ENCODE measurements at places on chromosomes 2 and 18. TPM values are rescaled to one million over a fixed set of nuclear protein-coding genes. Genes with fewer than 3 reads are reported as not detected.

Gene IL1R2
- 44.6 TPM for polyA plus RNA-seq

GRCh38 chr2:112910219-112910618, 746 bp upstream of the IL37 start:
- no peak for DNase-seq

Gene ALPP
- not detected for polyA plus RNA-seq

GRCh38 chr2:48328942-48329723, 200.8 kb upstream of the STON1 start:
- DNase-seq, result no peak

- DNase-seq, result no peak
These were observed 705.9 kb upstream of the ZNF804A start for GRCh38 chr2:183892315-183892941.

- no peak for DNase-seq
These were observed 292.3 kb upstream of the SIX2 start for GRCh38 chr2:45301307-45302277.

Gene ZNF892
- polyA plus RNA-seq, result 0.25 TPM

DNA sequence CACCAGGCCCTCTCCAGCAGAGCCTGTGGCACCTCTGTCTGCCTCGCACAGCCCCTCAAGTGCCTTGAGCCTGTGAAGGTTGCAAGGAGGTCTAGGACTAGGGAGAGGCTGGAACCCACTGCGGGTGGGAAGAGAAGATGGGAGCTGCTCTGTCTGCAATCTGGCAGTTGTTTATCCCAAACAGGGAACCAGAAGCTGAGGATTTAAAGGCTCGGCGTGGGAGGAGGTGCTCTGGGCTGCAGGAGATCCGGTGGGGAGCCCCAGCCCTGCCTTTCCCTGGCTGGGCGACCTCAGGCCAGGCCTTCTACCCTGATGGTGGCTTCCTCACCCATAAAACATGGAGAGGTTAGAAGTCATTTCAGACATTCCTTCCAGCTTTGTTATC, 174.1 kb downstream of the SMAD7 start:
- DNase-seq, result no peak

Gene MEIS1
- 3.2 TPM for polyA plus RNA-seq

GRCh38 chr2:9462313-9462712, 12.0 kb upstream of the IAH1 start:
- no peak for DNase-seq

GRCh38 chr18:7576685-7577084, 9.6 kb downstream of the PTPRM start:
- DNase-seq, result peak; percentile 81

DNA sequence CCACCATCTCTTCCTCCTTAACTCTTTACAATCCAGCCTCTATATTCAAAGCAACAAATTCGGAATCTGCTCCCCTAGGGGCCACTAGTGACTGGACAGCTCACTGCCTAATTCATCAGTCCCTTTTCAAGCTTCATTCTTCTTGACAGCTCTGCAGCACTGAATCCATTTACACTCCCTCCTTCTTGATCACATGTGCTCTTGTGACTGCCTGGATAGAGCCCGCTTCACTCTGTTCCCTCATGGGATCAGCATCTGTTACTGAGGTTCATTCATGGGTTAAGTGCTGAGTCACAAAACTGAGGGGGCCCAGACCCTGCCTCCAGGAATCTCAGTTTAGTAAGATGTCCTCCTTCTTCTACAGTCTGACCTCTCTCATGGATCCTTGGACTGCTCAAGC, 81.5 kb downstream of the CYRIA start:
- DNase-seq, result no peak

GRCh38 chr2:381941-382727, 94.2 kb upstream of the ALKAL2 start:
- no peak for DNase-seq

GRCh38 chr2:186423481-186423880, 62.6 kb upstream of the ZC3H15 start:
- DNase-seq, result no peak

- no peak for DNase-seq
These were observed 79.1 kb downstream of the LRRTM4 start for GRCh38 chr2:77443076-77443475.

Gene GAREM2
- polyA plus RNA-seq, result 0.11 TPM

DNA sequence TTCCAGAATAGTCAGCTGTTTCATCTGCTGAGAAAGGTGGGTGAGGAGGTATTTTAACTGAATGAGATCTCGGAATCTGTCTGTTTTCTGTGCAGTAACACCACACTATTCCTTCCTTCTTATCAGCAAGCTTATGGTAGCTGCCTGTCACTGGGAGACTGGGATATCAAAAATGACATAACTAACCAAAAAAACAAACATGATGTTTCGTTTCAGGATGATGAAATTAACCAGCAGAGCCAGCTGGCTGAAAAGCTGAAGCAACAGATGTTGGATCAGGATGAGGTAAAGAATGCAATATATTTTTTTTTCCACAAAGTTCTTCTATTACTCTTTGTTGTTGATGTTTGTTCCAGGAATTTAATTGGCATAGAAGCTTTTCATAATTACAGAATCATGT, 59.8 kb upstream of the LYPD6B start:
- DNase-seq, result no peak

- peak; percentile 90 for DNase-seq
These were observed 72.7 kb upstream of the MGAT5 start for GRCh38 chr2:134181219-134181618.

DNA sequence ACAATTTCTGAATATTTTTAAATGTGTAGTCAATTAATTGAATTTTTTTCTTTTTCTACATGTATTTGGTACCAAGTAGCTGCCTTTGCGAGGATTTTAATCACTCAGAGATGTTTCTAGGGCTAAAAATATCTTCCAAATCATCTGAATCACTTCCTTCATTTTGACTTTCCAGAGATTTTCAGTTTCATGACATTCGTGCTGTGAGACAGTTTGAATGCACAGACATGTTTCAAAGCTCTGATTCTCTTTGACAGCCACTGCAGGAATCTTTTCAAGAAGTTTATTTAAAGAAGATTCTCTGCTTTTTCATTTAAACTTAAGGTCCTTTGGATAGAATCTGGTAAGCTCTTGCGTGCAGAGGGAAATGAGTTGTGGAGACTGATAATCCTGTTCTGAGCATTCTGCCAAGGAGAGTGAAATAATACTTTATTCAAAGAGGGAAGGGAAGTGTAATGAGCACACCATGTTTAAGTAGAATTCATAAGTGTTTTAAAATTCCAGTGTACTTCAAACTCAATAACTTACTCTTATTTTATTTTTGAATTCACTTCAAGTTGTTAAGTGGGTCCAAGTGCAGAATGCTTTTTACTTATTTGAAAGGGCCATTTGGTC, 9.7 kb downstream of the CYBRD1 start:
- no peak for DNase-seq

Gene RGPD3
- polyA plus RNA-seq, result 0.02 TPM

DNA sequence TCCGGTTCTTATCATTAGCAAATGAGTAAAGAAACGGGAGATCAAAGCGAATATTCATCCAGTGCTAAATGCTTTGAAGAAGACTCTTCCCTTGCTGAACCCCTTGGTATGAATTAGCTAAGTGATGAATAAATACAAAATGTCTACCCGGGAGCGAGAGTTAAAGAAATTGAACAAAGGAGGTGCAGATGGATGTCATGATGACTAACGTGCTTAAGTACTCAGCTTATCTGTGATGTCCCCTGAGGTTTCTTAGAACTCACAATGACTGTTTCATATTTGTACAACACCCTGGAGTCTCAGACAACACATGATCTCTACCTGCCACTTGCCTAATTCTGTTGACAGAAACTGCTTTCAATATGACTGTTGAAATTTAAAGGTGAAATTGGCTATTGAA, 148.5 kb downstream of the TMEM200C start:
- no peak for DNase-seq

Gene REG3G
- polyA plus RNA-seq, result not detected

DNA sequence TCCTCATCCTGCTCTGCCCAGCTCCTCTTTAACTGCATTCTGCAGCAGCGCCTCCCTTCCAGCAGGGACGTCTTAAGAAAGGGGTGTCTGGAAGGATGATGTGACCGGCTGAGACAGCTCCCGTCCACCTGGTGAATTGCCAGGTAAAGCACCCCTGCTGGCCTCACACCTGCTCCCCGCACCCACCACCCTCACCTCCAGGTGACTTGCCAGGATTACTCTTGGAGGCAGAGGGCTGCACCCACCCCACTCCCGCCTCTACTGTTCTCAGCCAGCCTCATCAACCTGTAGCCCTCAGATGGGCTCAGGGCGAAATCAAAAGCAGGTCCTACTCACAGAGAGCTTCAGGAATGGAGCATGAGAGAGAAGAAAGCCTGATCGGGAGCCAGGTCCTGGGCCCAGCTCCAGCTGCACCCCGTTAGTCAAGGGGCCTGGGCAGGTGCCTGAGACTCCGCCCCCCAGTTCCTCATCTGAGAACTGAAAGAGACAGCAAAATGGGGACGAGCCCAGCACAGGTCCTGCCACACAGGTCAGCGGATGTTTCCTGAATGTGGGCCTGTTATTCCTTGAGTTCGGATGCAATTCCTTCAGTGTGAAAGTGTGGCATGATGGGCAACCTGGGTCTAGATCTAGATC, 5.6 kb downstream of the ADRA2B start:
- DNase-seq, result no peak

- DNase-seq, result peak; percentile 29
These were observed 11.0 kb upstream of the EPG5 start for GRCh38 chr18:45978084-45978483.

Gene UGT1A10
- 0.35 TPM for polyA plus RNA-seq

DNA sequence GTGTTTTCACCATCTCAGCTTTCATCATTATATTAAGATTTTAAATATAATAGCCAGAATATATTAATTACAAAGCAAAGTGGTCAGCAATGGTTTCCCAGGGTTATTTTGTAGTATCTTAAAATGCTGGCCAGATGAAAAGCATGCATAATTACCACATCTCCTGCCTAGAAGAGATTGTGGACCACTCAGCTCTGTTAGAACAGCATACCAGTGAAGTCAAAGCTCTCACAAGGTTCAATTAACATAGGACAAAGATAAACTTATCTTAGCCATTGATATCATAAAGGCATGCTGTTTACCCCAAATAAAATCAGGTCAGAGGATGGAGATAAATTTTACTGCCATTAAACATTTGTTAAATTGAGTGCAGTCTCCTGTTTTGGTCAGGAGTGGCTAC, 19.3 kb upstream of the PDE1A start:
- no peak for DNase-seq

GRCh38 chr18:56831988-56832387, 180.8 kb downstream of the WDR7 start:
- DNase-seq, result no peak

- DNase-seq, result no peak
These were observed 177.6 kb downstream of the ZNF521 start for GRCh38 chr18:25174324-25174723.

Gene PLEK
- polyA plus RNA-seq, result not detected

- DNase-seq, result peak; percentile 83
These were observed 7.4 kb upstream of the FHL2 start for GRCh38 chr2:105406221-105406620.

Gene TXNL4A
- 187 TPM for polyA plus RNA-seq

Gene SKA1
- polyA plus RNA-seq, result 16.5 TPM

DNA sequence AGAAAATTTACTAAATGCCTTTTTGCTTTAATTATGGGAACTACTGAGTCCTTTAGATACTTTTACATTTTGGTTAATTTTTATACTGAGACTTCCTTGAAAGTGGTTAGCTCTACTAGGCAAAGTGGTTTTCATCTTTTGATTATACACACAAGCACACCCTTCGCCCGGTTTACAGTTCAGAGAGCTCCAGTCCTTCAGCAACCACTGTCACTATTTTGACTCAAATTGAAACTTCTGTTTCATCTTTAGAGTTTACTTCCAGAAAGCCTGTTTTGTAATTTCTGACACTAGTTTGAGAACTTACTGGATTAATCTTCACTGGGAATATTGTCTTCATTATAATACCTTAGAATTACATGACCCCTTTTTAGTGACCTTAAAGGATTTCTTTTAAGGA, 140.3 kb upstream of the FOSL2 start:
- DNase-seq, result no peak

DNA sequence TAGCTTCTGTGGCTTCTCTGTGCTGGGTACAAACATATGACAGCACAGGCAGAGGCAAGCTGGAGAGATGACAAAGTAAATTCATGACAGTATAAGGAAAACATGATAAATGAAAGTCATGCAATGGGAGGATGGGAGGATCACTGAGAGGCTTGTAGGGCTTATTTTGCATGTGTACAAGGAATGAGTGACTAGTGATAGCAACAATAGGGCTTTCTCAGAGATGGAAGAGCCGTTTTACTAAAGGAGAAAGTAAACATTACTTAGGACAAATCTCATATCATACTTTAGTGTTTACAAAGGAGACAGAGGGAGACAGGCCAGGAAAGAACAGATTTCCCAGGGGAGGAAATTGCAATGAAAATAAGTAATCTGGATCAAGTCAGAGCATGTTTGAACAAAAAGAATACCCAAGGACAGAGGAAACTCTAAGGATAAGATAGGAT, 82.5 kb upstream of the RBMS1 start:
- DNase-seq, result peak; percentile 66

DNA sequence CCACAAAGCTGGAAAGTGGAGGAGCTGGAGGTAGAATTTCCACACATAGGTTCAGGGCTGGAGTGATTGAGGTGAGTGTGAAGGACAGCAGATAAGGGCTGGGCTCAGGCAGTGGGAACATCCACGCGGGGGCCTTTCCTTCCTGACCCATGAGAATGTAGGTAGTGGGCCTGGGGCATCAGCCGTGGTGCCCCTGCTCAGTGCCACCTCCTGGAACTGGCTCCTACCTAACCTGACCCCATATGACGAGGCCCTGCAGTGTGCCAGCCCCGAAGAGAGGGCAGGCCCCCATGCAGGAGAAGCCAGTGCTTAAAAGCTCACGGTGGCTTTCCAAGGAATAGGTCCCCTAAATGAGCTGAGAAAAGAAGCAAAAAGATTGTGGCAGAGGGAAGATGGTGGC, 66.2 kb downstream of the HS6ST1 start:
- no peak for DNase-seq

Gene ACYP2
- polyA plus RNA-seq, result 6.9 TPM

Gene EPB41L5
- polyA plus RNA-seq, result 6.2 TPM

GRCh38 chr18:50776383-50776782, 43.4 kb downstream of the MRO start:
- DNase-seq, result no peak

- DNase-seq, result peak; percentile 29
These were observed 615 bp downstream of the ADNP2 start for GRCh38 chr18:80109676-80110078.

Gene RFTN2
- not detected for polyA plus RNA-seq

Gene FAM210A
- 11.6 TPM for polyA plus RNA-seq

Gene PCARE
- polyA plus RNA-seq, result not detected

Gene CYTIP
- not detected for polyA plus RNA-seq

- no peak for DNase-seq
These were observed 92.0 kb upstream of the RAB12 start for GRCh38 chr18:8517276-8517675.

GRCh38 chr2:215754546-215754945, 258.8 kb downstream of the MREG start:
- DNase-seq, result no peak

Gene GAL3ST2
- polyA plus RNA-seq, result not detected

Gene TRIM43
- polyA plus RNA-seq, result not detected

DNA sequence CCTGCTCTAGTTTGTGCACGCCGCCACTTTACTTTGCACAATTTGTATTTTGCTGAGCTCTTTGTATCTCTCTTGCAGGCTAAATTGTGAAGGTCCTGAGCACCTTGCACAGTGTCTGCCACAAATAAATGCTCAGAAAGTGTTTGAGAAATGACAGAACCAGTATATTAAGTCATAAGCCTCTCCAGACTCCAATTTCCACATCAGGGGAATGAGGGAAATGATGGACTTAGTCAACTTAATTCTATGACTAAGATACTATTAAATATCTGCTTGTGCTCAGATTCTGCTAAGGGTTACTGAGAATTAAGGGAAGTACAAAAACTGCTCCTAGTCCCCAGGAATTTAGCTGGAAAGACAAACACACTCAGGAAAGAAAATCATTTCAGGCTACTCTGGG, 239.1 kb upstream of the SLC14A2 start:
- DNase-seq, result no peak

All from foreskin keratinocyte (primary cell).